T1000 (cell line): ENCODE measurements at places on chromosomes 11 and 22.
A peak's percentile ranks its signal among the peaks of the same experiment; 100 is the strongest.

DNA sequence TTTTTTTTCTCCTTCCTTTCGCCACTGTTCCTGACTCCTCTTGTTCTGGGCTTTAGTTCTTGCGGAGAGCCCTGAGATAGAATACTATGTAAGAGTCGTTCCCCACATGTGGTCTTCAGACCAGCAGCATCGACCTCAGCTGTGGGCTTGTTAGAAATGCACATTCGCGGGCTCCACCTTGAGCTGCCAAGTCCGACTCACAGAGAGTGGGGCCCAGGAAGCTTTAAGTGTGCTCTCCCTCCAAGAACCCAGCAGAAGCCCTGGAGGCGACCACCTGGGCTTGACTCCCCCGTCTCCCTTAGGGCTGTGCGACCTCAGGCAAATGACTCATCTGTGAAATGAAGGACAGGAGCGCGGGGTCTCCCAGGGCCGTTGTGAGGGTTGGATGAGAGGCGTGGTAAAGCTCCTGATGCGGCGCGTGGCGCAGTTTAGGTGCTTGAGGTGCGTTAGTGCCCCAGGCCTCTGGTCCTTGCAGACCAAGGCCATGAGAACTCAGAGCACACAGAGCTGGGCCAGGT, 18.8 kb downstream of the SAMM50 start:
- DNase-seq = no peak

GRCh38 chr22:16962501-16962900, 45.5 kb downstream of the GAB4 start:
- DNase-seq = no peak

DNA sequence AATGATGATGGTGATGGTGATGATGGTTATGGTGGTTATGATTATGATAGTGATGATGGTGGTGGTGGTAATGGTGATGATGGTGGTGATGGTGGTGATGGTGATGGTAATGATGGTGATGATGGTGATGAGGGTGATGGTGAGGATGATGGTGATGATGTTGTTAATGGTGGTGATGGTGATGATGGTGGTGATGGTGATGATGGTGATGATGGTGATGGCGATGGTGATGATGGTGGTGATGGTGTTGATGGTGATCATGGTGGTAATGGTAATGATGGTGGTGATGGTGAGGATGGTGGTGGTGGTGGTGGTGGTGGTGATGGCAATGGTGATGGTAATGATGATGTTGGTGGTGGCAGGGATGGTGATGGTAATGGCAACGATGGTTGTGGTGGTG, 1222.5 kb downstream of the BRD1 start:
- DNase-seq = no peak

- no peak for DNase-seq
Measured at GRCh38 chr22:22460635-22461034, 47.9 kb downstream of the ZNF280B start.

DNA sequence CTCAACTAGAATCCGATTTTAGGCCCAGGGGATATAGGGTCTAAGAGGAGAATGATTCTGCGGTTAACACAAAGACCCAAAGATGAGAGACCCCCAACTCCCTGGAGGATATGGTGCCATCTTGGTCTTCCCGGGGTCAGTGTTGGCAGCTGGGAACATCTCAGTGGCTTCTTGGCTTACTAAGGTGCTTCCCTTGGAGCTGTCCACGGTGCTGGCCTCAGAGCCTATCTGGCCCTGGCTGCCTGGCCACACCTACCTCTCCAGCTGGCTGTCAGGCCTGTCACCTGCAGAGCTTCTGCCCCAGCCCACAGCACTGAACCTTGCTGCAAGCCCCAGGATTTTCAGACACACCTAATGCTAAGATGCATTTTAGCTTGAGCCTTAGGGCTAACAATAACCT, 70.7 kb upstream of the THY1 start:
- no peak for DNase-seq

DNA sequence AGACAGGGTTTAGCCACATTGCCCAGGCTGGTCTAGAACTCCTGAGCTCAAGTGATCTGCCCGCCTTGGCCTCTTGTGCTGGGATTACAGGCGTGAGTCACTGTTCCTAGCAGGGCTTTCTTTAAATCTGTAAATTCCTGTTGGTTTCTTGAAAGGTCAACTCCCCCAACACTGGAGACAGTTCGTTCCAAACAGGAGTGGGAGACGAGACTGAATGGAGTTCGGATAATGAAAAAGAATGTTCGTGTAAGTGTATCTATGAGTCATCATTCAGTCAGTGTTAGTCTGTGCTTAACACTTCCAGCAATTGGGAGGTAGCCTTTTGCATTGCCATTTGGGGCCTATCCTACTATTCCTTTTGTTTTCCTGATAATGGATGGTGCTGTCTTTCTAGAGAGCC, 10.0 kb upstream of the BACE1-AS start:
- peak; percentile 53 for DNase-seq

DNA sequence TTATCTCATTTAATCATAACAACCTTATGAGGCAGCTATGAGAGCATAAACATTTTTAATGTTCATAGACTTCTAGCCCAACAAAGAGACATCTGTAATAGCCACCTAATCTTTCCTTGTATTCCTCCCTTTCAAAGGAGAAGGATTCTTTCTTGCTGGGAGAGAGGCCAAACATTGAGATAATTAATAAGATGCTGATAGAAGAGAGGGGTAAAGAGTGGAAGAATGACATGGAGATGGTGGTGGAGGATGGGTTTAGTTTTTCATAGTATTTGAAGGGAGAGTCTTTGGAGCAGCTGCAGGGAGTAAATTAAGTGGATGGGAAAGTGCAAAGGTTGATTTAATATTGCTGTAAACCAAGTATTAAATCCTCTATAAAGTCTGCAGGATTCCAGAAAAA, 57.9 kb downstream of the ARL14EP start:
- DNase-seq = no peak

- DNase-seq = no peak
Measured at GRCh38 chr11:66904055-66904454, 47.2 kb downstream of the LRFN4 start.

- no peak for DNase-seq
Measured at GRCh38 chr22:35528927-35529326, 11.7 kb upstream of the RASD2 start.

DNA sequence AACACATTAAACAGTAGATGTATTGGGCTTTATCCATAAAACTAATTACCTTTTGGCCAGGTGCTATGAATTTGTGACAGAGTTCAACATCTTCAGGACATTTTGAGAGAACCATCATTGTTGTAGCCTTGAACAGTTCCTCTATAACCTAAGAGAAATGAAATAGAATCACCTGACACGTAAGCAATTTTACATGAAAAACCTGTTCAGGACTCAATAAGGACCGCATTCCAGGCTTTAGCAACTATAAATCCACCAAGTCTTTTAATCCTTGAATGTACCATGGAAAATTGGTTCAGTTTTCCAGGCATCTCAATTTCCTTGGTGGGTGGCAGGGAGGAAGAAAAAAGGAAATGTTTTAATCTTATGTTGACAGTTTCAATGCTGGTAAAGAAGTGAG, 60.9 kb upstream of the GAB2 start:
- no peak for DNase-seq
